ENCODE measurements at places on chromosomes 16 and 17. TPM values are rescaled to one million over a fixed set of nuclear protein-coding genes. Genes with fewer than 3 reads are reported as not detected.

DNA sequence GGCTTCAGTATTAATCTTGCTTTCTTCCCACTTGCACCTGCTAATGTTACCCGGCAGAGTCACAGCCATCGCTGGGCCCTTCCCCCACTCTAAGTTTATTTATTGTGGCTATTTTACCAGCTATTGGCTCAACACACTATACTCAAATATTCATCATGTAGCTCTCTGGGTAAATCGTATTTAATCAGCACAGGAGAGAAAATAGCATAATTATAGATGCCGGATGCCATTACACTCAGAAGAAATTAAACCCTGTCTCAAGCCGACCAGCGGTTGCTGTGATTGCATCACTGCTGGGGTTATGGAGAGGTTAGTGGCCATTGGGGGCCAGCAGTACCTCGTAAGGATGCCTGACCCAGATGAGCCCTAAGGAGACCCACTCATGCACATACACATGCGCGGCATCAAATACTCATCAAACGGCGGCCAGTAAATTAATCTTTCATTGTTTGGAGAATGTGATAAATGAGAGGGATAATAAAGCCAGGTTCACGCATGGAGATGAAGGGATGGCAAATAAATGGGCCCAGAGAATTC is 269.5 kb upstream of the ZFHX3 start:
- H3K36me3 ChIP-seq, result no peaks in the 10 kb centered on the region
- peaks cover 8% of the 10 kb centered on the region for H3K4me1 ChIP-seq
- no peak overlapping the region for H3K4me3 ChIP-seq
- H3K27ac ChIP-seq, result no peak overlapping the region

Gene CIAPIN1
- total RNA-seq, result 37.7 TPM

DNA sequence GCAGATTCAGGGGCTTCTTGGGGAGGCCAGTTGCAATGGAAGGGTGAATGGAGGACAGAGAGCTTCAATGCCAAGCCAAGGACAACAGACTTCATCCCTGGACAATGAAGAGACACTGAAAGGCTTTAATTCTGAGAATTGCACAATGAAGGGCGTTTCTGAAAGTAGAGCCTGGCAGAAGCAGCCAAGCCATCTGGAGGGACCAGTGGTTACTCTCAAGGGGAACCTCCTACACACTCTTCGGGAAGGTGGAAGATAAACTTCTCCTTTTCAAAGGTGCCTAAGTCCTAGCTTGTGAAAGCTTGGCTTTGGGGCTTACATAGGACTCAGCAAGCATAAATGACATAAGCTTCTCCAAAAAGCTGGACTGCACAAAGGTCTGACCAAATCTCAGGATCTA is 6.2 kb upstream of the CES1 start:
- H3K4me1 ChIP-seq, result no peaks in the 10 kb centered on the region
- DNase-seq, result no peak
- H3K27me3 ChIP-seq, result no peaks in the 10 kb centered on the region
- no peak overlapping the region for H3K27ac ChIP-seq
- no peak overlapping the region for H3K4me3 ChIP-seq

Gene HBQ1
- not detected for total RNA-seq

DNA sequence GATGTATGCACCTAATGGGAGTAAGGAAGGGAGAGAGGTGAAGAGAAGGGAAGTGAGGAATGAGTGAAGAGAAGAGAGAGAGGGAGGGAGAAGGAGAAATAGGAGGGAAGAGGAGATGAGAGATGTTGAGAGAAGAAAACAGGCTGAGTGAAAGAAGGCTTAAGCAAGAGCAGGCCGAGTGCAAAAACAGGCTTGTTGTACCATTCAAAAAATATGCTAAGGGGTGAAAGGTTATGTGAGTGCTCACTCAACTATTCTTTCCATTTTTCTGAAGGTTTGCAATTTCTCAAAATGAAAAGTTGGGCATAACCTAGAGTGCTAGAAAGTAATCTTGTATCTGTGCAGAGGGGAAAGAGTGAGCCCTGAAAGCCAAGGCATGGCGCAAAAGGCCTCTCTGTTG is 22.9 kb downstream of the RPGRIP1L start:
- H3K4me1 ChIP-seq, result peaks cover 11% of the 10 kb centered on the region
- H3K36me3 ChIP-seq, result peaks cover 36% of the 10 kb centered on the region
- H3K27ac ChIP-seq, result no peak overlapping the region
- DNase-seq, result no peak

Gene SNAI3
- total RNA-seq, result 1.4 TPM

GRCh38 chr17:8350339-8350738 is 10.7 kb downstream of the ODF4 start:
- H3K27ac ChIP-seq, result no peak overlapping the region
- H3K4me3 ChIP-seq, result no peak overlapping the region
- H3K36me3 ChIP-seq, result no peaks in the 10 kb centered on the region
- H3K4me1 ChIP-seq, result no peaks in the 10 kb centered on the region
- DNase-seq, result no peak

DNA sequence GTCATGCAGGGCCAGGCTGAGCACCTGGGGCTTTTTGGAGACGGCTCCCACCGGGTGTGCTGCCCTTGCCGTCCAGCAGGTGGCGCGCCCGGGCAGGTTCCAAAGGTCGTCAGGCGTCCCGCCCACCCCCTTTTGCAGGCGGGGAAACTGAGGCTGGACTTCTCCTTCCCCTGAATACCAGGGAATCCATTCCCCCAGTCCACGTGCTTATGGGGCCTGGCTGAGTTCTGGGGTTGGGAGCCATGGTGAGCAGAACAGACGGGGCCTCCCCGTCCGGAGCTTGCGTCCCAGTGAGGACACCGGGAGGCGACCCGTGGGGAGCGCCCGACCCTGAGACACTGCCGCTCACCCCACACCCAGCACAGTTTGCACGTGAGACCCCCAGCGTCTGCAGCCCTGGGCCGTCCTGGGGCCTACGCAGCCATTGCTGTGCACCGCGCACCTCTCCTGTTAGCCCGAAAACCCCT is 51.8 kb upstream of the JPH3 start:
- DNase-seq, result peak; percentile 71
- H3K27me3 ChIP-seq, result no peaks in the 10 kb centered on the region
- H3K36me3 ChIP-seq, result no peaks in the 10 kb centered on the region
- H3K4me1 ChIP-seq, result no peaks in the 10 kb centered on the region
- no peak overlapping the region for H3K4me3 ChIP-seq
- H3K27ac ChIP-seq, result no peak overlapping the region

DNA sequence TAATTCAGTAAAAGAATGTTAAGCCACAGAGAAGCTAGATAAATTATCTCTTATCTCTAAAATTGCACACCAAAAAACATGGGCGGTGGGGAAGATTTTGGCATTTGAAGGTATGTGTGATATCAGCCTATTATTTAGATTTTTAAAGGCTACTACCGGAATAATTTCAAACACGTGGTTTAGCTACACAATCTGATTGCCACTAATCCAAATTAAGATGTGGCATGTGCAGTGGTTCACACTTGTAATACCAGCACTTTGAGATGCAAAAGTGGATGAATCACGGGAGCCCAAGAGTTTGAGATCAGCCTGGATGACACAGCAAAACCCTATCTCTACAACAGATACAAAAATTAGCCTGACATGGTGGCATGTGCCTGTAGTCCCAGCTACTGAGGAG is 584.5 kb downstream of the HS3ST4 start:
- H3K4me3 ChIP-seq, result no peak overlapping the region
- H3K27ac ChIP-seq, result no peak overlapping the region
- H3K4me1 ChIP-seq, result no peaks in the 10 kb centered on the region
- H3K36me3 ChIP-seq, result no peaks in the 10 kb centered on the region
- DNase-seq, result no peak

DNA sequence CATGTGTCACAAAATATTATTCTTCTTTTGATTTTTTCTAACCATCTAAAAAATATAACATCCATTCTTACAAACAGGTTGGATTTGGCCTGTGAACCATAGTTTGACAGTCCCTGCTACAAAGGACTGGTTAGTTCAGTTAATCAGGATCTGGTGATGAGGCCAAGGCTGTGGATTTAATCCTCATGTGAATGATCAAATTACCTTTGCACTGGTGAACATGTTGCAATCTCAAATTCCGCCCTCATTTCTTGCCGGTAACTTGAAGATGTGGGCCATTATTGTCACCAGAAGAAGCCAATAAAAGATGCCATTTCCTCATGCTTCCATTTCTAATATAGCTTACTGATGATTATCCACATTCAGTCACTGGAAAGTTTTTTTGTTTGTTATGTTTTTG is 35.3 kb upstream of the YPEL2 start:
- no peak for DNase-seq
- H3K4me1 ChIP-seq, result no peaks in the 10 kb centered on the region
- H3K4me3 ChIP-seq, result no peak overlapping the region
- no peaks in the 10 kb centered on the region for H3K27me3 ChIP-seq

- H3K4me1 ChIP-seq, result peaks cover 6% of the 10 kb centered on the region
- no peaks in the 10 kb centered on the region for H3K36me3 ChIP-seq
- no peaks in the 10 kb centered on the region for H3K27me3 ChIP-seq
- no peak overlapping the region for H3K4me3 ChIP-seq
- H3K27ac ChIP-seq, result no peak overlapping the region
Observed at GRCh38 chr16:89166696-89167424, 4.7 kb upstream of the CDH15 start.

- no peaks in the 10 kb centered on the region for H3K27me3 ChIP-seq
- no peak overlapping the region for H3K4me3 ChIP-seq
- H3K36me3 ChIP-seq, result no peaks in the 10 kb centered on the region
- H3K27ac ChIP-seq, result no peak overlapping the region
Observed at GRCh38 chr16:24499193-24499814, 40.1 kb upstream of the RBBP6 start.

Gene KRTAP2-2
- total RNA-seq, result not detected

DNA sequence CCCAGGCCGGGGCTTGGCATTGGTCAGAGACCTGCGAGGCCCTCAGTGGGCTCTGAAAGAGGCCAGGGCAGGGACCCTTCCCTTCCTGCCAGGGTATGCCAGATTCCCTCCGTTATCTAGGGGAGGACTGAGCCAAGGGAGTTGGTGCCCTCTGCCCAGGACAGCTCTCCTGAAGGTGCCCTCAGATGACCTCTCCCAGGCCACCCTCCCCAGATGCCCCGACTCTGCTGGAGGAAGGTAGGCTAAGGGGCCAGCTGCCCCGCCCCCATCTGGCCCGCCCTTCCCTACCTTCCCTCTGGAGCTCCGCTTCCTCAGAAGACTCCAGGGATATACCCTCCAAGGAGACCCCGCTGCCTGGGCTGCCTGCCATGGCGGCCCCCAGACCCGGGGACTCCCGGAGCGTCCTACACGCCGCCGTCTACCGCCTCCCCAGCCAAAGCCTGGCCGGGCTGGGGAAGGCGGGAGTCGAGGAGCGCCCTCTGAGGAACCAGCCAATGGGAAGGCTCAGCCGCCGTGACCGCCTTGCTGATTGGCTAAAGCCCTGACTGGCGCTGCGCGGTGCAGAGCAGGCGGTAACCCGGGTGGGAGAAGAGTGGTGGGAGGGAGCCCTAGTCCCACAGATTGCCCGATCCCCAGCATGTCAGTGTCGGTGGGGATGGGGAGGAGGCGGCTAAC is 7.0 kb downstream of the MPP2 start:
- H3K27ac ChIP-seq, result no peak overlapping the region
- no peak for DNase-seq
- H3K27me3 ChIP-seq, result no peaks in the 10 kb centered on the region
- no peaks in the 10 kb centered on the region for H3K36me3 ChIP-seq

DNA sequence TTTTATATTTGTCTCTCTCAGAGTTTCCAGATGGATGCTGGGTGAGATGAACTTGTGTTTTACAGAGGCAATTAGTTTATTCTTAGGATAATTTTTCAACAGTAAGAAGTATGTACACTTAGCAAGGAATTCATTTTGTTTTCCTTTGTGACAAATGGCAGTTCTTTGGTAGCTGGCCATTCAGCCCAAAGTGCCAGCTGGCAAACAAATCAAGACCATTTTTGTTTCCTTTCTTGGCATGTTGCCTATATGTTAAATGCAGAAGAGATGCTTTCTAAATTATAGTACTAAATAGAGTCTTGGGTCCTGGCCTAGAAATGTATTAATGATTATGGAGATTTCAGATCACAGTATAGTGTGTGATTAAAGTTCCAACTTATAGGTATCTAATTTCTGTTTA is 337.1 kb downstream of the CNTNAP4 start:
- no peaks in the 10 kb centered on the region for H3K27me3 ChIP-seq
- H3K27ac ChIP-seq, result no peak overlapping the region
- no peaks in the 10 kb centered on the region for H3K4me1 ChIP-seq
- H3K36me3 ChIP-seq, result no peaks in the 10 kb centered on the region
- no peak overlapping the region for H3K4me3 ChIP-seq

Gene OTOP3
- total RNA-seq, result not detected

Gene CIITA
- total RNA-seq, result 96.5 TPM

GRCh38 chr16:4233431-4233830 is 8.4 kb downstream of the SRL start:
- H3K27ac ChIP-seq, result no peak overlapping the region
- DNase-seq, result no peak
- no peaks in the 10 kb centered on the region for H3K27me3 ChIP-seq
- no peaks in the 10 kb centered on the region for H3K36me3 ChIP-seq
- no peak overlapping the region for H3K4me3 ChIP-seq

Gene SOX9
- total RNA-seq, result 30.3 TPM

Gene CHST4
- total RNA-seq, result 0.22 TPM

Gene KRT32
- not detected for total RNA-seq

DNA sequence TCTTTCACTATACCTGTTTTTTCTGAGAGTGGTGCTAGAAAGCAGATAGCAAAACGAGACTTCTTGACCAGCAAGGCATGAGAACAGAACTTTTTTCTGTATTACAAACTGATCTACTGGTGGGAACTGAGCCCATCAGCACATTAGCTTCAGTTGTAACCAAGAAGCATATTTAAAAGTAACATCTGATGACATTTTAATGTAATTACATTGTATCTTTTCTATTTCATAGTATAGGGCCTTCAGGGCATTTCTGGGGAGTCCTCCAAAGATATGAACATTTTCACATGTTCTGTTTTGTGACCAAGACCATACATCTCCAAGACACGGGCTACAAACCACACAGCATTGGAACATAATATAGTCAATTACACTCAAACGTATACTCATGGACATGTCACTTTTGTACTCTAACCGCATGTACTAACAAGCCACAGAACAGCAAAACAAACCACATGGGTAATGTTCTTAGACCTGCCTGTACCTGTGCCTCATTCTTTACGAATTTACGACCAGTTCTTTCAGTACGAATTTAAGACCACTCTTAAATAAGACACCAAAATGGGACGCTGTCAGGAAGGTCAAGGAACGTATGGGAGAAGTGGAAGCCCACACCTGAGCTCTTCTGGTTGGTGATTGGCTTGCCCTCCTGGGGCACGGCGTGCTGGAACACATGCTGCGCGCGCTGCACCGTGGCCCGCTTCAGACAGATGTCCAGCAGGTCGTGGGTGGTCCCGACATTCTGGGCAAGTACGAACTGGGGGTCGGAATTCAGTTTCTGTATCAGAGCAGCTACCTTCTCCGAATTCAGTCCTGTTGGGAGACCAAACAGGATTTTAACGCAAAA is 825 bp downstream of the BLMH start:
- H3K27ac ChIP-seq, result peak overlapping the region; percentile 72
- no peaks in the 10 kb centered on the region for H3K27me3 ChIP-seq
- DNase-seq, result peak; percentile 81
- peaks cover 28% of the 10 kb centered on the region for H3K36me3 ChIP-seq

Measured in Karpas-422 (cell line).